ENCODE measurements at places on chromosomes 3 and 15. TPM values are rescaled to one million over a fixed set of nuclear protein-coding genes. Genes with fewer than 3 reads are reported as not detected.
A peak's percentile ranks its signal among the peaks of the same experiment; 100 is the strongest.

Gene HTR3E
- total RNA-seq = not detected

Gene STXBP5L
- 0.07 TPM for total RNA-seq

Gene SLC4A7
- total RNA-seq = 21.5 TPM

Gene TIMP4
- not detected for total RNA-seq

Gene ILDR1
- total RNA-seq = not detected

Gene ADGRG7
- total RNA-seq = 46.5 TPM

DNA sequence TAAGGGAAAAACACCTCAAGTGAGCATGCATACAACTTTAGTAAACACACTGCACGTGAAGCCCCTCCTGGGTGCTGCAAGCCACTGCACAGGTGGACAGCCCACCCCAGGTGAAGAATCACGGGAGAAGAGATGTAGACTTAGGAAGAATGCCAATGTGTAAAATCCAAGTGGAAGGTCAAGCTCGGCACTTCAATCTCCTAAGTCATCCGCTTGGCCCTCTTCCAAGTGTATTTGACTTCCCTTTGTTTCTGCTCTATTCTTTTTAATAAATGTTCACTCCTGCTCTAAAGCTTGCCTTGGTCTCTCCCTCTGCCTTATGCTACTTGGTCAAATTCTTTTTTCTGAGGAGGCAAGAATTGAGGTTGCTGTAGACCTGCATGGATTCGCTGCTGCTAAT, 316.6 kb downstream of the EDEM1 start:
- no peak for DNase-seq
- no peaks in the 10 kb centered on the region for H3K4me1 ChIP-seq
- H3K36me3 ChIP-seq = no peaks in the 10 kb centered on the region
- no peak overlapping the region for H3K27ac ChIP-seq

DNA sequence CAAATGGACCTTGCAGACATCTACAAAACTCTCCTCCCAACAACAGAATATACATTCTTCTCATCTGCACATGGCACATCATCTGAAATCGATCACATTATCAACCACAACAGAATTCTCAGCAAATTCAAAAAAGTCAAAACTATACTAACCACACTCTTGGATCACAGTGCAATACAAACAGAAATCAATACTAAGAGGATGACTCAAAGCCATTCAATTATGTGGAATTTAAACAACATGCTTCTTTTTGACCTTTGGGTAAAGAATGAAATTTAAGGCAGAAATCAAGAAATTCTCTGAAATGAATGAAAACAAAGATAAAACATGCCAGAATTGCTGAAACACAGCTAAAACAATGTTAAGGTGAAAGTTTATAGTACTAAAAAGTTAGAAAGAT, 358.1 kb downstream of the NSUN3 start:
- H3K4me1 ChIP-seq = no peaks in the 10 kb centered on the region
- DNase-seq = no peak
- no peaks in the 10 kb centered on the region for H3K27me3 ChIP-seq
- no peak overlapping the region for H3K27ac ChIP-seq
- H3K4me3 ChIP-seq = no peak overlapping the region

DNA sequence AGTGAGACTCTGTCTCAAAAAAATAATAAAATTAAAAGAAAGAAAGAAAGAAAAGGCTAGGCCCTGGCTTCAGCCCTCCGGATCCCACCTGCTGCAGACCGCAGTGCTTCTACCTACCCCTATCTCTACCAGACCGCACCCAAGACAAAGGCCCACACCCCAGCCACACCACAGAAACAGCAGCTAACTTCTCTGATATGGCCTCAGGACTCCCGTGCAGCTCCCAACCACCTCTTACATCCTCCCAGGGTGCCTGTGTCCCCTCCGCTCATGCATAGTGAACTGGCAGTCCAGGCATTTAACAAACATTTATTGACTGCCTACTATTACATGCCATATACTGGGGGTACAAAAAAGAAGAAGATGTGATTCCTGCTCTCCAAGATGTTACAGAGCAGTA, 6.9 kb upstream of the HTR3C start:
- H3K27me3 ChIP-seq = peaks cover 4% of the 10 kb centered on the region
- no peak for DNase-seq
- no peaks in the 10 kb centered on the region for H3K36me3 ChIP-seq
- no peak overlapping the region for H3K4me3 ChIP-seq

DNA sequence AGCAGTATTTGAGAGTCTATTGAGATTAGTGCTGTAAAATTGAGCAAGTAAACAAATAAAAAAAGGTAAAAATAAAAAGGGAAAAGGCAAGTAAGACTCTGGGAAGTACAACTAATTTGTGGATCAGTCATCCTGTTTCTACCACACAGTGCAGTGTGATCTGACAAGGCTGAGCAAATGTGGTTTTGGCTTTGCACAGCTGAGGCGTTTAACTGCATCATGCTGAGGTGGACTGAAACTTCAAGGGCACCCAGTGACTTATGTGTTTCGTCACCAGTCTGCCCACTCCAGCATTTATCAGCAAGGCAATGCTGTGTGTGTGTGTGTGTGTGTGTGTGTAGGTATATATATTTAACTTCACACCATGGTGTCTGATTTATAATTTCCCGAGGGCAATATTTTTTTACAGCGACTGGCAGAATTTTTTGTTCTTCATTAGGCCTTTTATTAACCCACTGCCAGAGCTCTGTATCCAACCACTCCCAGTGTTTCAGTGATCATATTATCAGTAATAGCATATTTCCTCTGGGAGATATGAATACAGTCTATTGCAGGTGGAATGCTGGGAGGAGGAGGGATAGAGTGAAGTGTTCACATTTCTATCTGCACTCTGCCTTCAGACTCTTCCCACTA, 131.5 kb upstream of the SATB1 start:
- no peak overlapping the region for H3K4me3 ChIP-seq
- H3K27ac ChIP-seq = no peak overlapping the region
- no peaks in the 10 kb centered on the region for H3K4me1 ChIP-seq
- no peaks in the 10 kb centered on the region for H3K36me3 ChIP-seq
- no peaks in the 10 kb centered on the region for H3K27me3 ChIP-seq

- H3K36me3 ChIP-seq = no peaks in the 10 kb centered on the region
- H3K27me3 ChIP-seq = no peaks in the 10 kb centered on the region
Measured at GRCh38 chr3:37603722-37604121, 258.0 kb upstream of the CTDSPL start.

GRCh38 chr15:52520421-52520820, 8.3 kb downstream of the MYO5A start:
- H3K4me3 ChIP-seq = no peak overlapping the region
- H3K4me1 ChIP-seq = no peaks in the 10 kb centered on the region
- no peak overlapping the region for H3K27ac ChIP-seq
- H3K36me3 ChIP-seq = no peaks in the 10 kb centered on the region
- H3K27me3 ChIP-seq = no peaks in the 10 kb centered on the region

GRCh38 chr3:8632402-8633237, 12.0 kb downstream of the SSUH2 start:
- H3K27ac ChIP-seq = no peak overlapping the region
- H3K4me3 ChIP-seq = no peak overlapping the region
- DNase-seq = no peak
- no peaks in the 10 kb centered on the region for H3K4me1 ChIP-seq
- H3K36me3 ChIP-seq = no peaks in the 10 kb centered on the region

GRCh38 chr3:150925751-150926201, 20.5 kb upstream of the MINDY4B start:
- no peak overlapping the region for H3K27ac ChIP-seq
- H3K27me3 ChIP-seq = no peaks in the 10 kb centered on the region
- no peaks in the 10 kb centered on the region for H3K4me1 ChIP-seq
- H3K36me3 ChIP-seq = no peaks in the 10 kb centered on the region
- H3K4me3 ChIP-seq = no peak overlapping the region
- DNase-seq = peak; percentile 27

- no peaks in the 10 kb centered on the region for H3K36me3 ChIP-seq
- no peaks in the 10 kb centered on the region for H3K4me1 ChIP-seq
- peaks cover 22% of the 10 kb centered on the region for H3K27me3 ChIP-seq
- no peak for DNase-seq
Measured at GRCh38 chr3:11162401-11163345, 8.4 kb downstream of the HRH1 start.

- no peaks in the 10 kb centered on the region for H3K27me3 ChIP-seq
- H3K36me3 ChIP-seq = no peaks in the 10 kb centered on the region
- no peaks in the 10 kb centered on the region for H3K4me1 ChIP-seq
- peak; percentile 69 for DNase-seq
- H3K4me3 ChIP-seq = peak overlapping the region; percentile 75
Measured at GRCh38 chr15:75640483-75641178, 607 bp upstream of the IMP3 start.
